ENCODE measurements at places on chromosomes 6 and 20.
A peak's percentile ranks its signal among the peaks of the same experiment; 100 is the strongest.

GRCh38 chr6:55017555-55018300, 156.6 kb upstream of the HCRTR2 start:
- no peak for DNase-seq

DNA sequence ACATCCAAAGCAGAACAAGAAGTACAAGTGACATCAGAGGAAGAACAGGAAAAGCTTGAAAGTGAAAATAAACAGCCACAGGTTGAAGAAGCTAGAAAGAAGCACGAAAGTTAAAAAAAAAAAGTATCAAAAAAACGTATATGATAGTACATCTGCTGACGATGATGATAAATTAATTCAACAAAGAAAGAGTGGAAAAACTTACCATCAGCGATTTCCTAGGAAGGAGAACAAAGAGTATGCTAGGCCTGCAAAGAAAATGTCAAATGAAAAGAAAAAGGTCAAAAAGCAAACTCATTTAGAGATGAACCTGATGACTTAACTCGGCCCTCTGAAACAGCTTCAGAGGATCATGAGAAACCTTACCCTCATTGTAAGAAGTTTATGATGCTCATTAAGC, 3.7 kb downstream of the SAYSD1 start:
- DNase-seq = no peak

DNA sequence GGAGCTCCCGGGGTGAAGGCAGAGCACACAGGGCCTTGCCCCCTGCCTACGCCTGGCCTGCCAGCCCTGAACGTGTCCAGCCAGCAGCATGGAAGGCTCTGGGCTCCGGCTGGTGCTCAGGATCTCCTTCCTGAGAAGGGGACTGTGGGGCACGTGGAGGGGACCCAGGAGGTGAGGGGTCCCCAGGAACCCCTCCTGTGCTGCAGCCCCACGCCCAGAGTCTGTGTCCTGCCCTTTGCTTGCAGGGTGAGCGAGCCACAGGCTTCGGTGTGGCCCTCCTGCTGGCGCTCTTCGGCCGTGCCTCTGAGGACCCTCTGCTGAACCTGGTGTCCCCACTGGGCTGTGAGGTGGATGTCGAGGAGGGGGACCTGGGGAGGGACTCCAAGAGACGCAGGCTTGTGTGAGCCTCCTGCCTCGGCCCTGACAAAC, 22.3 kb downstream of the NPEPL1 start:
- DNase-seq = no peak

- no peak for DNase-seq
Measured at GRCh38 chr20:34269996-34270627, 28.9 kb downstream of the ASIP start.

GRCh38 chr6:53770780-53771249, 24.0 kb upstream of the LRRC1 start:
- DNase-seq = no peak

GRCh38 chr6:138422861-138423260, 18.8 kb downstream of the HEBP2 start:
- no peak for DNase-seq

- peak; percentile 7 for DNase-seq
Measured at GRCh38 chr6:97705568-97705967, 422.6 kb upstream of the MMS22L start.

DNA sequence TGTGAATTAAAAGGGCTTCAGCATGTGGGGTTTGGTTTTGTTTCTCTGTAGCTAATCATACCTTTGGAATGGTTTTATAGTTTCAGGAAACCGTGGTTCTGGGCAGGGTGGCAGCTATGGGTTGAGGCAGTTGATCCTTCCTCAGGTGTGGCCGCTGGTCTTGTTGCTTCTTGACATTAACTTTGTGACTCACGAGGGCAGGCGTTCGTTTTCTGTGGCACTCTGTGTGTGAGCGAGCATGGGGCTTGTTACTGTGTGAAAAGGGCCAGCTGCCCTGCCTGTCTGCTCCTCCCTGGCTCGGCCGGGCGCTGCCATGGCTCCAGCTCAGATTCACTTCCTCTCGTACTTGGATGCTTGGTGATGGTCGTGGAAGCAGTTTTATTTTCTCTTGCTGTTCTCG, 16.2 kb downstream of the DNAJC5 start:
- DNase-seq = peak; percentile 12

DNA sequence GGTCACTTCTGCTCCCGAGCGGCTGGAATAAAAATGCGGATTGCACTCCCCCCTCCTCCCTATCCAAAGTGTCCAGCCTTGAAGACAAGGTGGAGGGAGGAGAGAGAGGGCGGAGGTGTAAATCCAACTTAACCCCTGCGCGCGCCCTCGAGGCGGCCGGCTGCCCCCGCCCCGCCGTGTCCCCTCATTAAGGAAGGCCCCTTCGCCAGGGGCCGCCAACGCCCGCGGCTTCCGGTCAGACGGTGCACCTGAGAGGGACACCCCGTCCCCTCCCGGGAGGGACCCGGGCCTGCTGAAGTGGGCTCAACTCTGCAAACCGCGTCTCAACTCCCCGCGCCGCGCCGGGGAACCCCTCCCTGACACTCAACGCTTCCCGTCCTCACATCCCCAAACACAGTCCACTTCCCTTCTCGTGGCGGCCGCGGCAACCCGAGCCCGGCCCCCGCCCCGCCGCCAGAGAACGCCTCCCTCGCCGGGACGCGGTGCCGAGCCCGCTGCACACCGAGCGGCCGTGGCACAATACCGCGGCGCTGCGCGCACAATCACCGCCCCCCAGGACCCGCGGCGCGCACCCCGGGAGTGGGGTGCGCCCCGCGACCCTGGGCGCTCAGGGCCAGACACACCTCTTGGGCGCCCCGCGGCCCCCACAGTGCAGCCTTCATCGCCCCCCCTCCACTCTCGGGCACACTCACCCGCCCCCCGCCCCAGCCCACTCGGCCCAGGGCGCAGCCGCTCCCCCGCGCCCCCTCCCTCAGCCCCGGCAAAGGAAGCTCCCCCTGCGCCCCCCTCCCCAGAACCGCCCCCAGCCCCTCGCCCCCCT, 102.5 kb downstream of the NOL4L start:
- no peak for DNase-seq

DNA sequence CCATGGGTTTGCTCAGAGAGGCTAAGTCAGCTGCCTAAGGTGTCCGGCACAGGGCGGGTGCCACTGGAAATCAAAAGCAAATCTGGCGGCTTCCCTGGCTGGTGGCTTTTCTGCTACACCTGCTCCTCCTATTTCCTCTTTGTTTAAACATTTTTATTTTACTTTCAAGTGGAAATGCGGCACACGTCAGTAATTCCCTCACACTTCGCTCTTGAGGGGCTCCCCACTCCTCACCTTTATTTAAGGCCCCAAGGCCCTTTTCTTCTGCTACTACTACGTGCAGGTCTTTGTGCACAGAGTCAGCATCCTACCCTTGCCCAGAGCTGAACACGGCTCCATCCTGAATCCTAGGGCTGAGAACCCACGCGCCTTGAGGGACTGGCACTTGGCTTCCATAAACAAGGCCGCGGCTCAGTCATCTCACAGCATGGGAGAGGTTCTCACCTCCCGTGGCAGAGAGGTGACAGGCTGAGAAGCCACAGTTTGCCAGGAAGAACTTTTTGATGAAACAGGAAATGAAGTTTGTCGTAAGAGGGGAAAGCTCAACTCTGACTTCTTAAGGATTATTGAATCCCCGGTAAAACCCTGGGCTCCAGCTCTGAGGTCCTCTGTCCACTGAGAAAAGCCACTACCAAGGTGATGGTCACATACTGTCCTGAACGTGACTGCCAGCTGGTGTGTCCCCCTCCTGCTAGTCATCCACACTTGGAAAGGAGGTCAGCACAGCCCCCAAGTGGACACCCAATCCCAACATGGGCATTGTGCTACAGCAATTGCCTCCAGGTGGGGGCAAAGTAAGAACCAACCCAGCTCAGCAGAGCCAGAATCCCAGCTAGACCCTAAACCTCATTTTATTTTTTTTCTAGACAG, 48.0 kb downstream of the NFATC2 start:
- DNase-seq = no peak

DNA sequence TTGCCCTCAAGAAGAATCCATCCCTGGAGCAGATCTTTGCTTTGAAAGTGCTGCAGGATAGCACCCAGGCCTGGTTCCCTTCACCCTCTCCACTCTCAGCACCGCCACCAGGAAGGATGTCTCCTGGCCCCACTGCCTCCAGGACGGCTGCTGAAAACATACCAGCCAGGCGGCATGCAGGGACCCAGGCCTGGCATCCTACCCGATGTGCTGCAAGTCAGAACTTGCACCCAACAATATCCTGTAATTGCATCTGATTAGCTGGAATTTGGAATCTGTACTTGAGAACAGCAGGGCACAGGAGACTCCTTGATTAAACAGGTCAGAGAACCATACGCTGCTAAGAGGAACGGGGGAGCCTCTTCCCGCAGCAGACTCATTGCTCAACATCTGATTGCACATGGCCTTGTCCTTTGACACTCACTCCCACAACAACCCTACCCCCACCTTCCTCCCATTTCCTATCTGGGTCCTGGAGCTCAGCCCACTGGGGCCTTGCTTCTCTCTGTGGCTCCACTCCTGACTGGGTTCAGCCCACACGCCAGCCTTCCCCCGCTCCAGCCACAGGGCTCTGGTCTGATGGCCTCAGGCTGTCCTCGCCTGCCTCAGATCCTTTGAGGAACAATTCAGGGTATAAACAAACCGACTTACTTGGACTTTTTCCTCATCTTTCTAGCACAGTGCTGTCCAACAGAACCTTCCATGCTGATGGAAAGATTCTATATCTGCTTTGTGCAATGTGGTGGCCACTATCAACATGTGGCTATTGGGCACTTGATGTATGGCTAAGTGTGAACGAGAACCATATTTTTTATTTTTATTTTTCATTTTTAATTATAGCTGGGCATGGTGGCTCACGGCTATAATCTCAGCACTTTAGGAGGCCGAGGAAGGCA, 78.0 kb downstream of the FGD2 start:
- no peak for DNase-seq

DNA sequence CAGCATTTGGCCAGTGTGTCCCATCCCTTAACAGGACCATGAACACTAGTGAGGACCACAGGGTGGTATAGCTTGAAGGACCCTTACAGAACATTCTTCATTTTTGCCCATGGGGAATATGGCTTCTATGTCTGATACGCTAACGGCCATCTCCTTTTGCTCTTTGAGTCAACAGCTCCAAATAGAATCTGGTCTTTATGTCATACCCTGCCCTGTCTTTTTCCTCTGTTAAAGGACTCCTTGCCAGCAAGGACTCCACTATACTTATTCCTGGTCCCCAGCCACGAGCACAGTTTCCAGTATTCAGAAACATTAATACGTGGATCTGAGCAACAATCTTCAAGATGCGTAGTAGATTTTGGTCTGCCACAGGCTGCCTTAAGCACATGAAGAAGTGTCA, 22.5 kb downstream of the SERPINB1 start:
- DNase-seq = no peak

DNA sequence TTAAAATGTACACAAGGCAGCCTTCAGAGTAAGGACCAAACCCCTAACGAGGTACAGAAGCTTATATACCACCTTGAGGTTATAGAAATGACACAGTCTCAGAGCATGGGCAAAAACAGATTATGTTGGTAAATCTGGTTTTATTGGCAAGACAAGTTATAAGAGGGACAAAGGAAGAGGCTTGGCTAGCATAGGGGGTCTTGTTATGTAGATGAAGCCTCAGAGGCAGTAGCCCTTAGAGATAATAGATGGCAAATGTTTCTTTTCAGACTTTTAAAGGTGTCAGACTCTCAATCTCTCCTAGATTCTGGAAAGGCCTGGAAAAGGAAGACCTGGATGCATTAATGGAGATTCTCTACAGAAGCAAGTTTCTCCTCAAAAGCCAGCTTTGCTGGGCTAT, 123.3 kb upstream of the ATXN1 start:
- DNase-seq = no peak

DNA sequence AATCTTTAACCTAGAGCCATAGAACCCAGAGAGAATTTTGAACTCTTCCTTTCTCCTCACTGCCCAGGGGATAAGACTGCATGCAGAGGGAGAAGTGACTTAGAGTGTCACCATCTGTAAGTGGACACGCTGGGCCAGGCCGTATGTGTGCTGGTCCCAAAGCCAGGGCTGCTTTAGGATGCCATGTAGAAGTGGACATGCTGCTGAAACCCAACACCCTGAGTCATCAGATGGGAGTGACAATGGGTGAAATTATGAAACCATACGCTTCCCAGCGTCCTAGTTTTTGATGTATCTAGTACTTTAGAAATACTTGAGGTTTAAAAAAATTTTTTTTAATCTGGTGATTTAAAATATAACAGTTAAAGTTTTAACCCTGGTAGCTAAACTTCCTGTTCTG, 191.1 kb downstream of the FNDC1 start:
- no peak for DNase-seq

DNA sequence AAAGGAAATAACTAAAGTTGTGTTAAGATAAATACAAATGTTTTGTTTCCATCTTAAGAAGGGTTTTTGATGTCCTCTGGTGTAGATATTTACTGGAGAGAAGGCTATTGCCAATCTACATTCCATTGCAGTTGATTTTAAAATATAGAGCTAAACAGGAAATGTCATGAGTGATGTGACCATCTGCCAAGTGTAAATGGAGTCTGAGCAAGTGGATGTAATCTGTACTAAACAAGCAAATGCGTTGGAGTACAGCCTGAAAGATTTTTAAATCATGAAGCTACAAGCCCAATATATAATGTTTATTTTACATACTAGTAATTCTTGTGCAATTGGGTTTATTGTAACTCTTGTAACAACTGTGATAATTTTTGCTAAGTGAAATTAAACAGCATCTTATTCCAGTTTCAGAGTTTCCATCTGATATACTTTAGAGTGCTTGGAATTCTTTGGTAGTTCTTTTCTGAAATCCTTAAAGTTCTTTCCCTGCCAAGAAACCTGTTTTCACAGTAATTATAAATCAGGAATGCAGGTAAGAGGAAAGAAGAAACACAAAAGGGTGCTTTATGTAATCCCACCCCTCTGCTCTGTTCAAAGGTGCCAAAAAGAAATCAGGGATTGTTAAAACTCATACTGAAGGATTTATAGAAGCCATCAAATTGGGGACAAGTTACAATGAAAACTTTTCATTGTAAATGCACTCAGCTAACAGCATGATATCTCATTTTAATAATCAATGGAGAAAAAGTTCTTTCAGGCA, 47.2 kb upstream of the FLRT3 start:
- DNase-seq = no peak

- peak; percentile 38 for DNase-seq
Measured at GRCh38 chr20:10090588-10091166, 55.9 kb downstream of the ANKEF1 start.

DNA sequence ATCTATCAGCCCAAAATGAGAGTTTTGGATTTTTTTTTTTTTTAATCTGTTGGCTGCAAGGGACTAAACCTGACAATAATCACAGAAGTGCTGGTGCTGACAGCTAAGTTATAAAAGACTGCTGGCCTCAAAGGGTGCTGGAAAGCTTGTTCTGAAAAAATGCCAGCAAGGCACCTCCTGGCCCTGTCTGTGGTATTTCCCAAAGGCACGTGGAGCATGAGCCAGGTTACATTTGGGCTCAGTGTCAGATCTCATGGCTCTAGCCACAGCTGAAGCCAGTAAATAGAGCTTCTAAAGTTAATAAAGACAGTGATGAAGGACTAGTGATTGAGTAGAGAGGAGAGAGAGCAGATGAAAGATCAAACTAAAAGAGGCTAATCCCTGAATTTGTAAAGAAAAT, 178.9 kb downstream of the FUT9 start:
- DNase-seq = no peak

- peak; percentile 19 for DNase-seq
Measured at GRCh38 chr6:85726206-85726605, 83.5 kb upstream of the SYNCRIP start.

GRCh38 chr6:151445482-151445881, 6.4 kb downstream of the RMND1 start:
- DNase-seq = no peak

Data from HCT116 (cell line).